Large intestine (tissue), 12 donors: ENCODE measurements at places on chromosomes 16 and 17. TPM values are rescaled to one million over a fixed set of nuclear protein-coding genes. Genes with fewer than 3 reads are reported as not detected.

Gene NPIPB13
- polyA plus RNA-seq, result 17.6 TPM

DNA sequence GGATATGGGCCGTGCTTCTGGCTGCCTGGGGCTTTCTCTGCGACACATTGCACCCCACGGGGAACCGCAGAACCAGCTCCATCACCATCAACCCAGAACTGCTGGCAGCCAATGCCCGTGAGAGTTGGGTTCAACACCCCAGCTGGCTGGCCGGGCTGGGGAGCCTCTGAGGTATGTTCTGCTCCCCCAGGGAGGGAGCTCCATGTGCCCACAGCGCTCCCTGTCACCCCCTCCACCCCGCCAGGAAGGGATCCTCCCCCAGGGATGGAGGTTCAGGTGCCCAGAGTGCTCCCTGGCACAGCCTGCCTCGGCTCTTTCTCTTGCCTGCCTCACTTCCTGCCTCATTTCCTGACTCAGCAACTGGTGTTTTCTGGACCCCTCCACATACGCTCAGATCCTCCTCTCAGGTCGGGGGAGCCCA, 24.2 kb upstream of the MPRIP start:
- no peak for DNase-seq
- H3K4me3 ChIP-seq, result no peak overlapping the region
- no peak overlapping the region for H3K27ac ChIP-seq

Gene PDILT
- polyA plus RNA-seq, result not detected

DNA sequence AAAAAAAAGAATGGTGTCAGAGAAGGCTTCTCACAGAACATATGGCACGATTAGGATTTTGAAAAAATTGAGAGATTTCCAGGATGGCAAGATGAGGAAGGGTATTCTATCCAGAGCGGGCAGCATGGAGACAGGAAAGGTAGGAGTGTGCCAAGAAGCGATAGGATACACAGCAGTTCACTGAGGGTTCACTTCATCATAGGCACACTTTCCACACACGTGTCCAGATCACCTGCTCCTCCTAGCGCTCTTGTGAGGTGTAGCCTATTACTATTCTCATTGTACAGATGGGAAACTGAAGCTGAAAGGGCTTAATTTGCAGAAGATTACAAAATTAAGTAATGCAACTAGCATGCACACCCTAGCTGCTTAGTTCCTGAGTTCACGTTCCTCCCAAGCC, 6.2 kb upstream of the ELAC2 start:
- no peaks in the 10 kb centered on the region for H3K36me3 ChIP-seq
- H3K4me1 ChIP-seq, result no peaks in the 10 kb centered on the region
- H3K4me3 ChIP-seq, result no peak overlapping the region
- H3K27ac ChIP-seq, result no peak overlapping the region
- no peaks in the 10 kb centered on the region for H3K27me3 ChIP-seq

DNA sequence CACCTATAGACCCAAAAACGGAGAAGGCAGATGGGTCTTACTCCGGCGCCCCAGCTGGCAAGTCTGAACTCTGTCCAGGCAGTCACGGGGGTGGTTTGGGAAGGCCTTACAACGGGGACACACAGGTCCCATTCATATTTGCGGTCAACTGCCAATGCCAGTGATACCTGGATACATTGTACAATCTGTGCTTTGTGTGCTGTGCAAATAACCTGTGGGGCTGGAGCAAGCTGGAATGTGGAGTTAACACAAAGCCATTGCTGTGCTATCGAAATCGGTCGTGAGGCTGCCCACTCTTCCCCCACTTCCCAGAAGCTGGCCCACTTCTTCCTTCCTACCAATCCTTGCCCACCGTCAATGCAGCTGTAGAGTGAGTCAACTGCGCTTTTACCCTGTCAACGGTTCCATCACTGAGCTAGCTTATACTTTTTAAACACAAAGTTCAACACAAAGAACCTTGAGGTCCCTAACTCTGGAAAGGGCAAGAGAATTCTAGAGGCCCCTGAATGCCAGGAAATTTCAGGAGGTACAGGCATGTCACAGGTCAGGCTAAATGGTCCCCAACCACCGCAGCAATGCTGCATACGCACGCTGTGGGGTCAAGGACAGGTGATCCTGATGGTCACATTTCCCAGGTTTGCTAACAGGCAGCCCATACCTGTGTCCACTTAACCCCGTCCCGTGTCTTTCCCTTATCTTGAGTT, 122.8 kb downstream of the ZFHX3 start:
- no peaks in the 10 kb centered on the region for H3K36me3 ChIP-seq
- no peaks in the 10 kb centered on the region for H3K4me1 ChIP-seq
- H3K4me3 ChIP-seq, result no peak overlapping the region
- no peaks in the 10 kb centered on the region for H3K27me3 ChIP-seq

DNA sequence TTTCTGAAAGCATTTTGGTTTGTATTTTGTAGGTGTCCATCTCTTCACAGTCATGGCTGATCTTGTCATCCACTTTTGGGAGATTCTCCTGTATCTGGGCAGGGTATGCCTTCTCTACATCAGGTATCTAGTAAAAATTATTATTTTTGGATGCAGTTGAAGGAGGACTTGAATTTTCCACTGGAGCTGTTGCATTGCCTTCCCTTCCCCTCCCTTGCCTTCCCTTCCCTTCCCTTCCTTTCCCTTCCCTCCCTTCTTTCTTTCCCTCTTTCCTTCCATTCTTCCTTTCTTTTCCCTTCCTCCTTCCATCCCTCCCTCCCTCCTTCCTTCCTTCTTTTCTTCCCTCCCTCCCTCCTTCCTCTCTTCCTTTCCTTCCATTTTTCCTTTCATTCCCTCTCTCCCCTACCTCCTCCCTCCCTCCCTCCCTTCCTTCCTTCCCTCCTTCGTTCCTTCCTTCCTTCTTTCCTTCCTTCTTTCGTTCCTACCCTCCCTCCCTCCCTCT, 33.8 kb upstream of the CPHXL start:
- H3K27ac ChIP-seq, result no peak overlapping the region
- no peak overlapping the region for H3K4me3 ChIP-seq
- no peak for DNase-seq
- no peaks in the 10 kb centered on the region for H3K27me3 ChIP-seq
- no peaks in the 10 kb centered on the region for H3K4me1 ChIP-seq

Gene HSF4
- polyA plus RNA-seq, result 8.2 TPM

Gene COPS3
- 57.7 TPM for polyA plus RNA-seq

Gene FADS6
- 14.5 TPM for polyA plus RNA-seq

Gene MAPK8IP3
- polyA plus RNA-seq, result 67.8 TPM

DNA sequence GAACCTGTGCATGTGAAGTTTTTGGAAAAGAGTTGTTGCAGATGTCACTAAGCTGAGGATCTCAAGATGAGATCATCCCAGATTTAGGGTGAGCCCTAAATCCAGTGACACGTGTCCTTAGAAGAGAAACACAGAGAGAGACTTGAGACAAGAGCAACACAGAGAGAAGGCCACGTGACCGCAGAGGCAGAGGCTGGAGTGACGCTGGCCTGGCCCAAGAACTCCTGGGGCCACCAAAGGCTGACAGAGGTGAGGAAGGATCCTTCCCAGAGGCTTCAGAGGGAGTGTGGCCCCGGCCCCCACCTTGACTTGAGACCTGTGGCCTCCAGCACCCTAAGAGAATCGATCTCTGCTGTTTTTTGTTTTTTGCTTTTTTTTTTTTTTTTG, 12.1 kb upstream of the RHBDF2 start:
- no peaks in the 10 kb centered on the region for H3K36me3 ChIP-seq
- no peak overlapping the region for H3K27ac ChIP-seq
- no peak for DNase-seq
- H3K4me1 ChIP-seq, result no peaks in the 10 kb centered on the region
- no peak overlapping the region for H3K4me3 ChIP-seq
- no peaks in the 10 kb centered on the region for H3K27me3 ChIP-seq
